Activated CD8-positive, alpha-beta memory T cell treated with anti-CD3 and anti-CD28 coated beads for 48 hours (primary cell): ENCODE measurements at places on chromosomes 13 and 19.

- DNase-seq, result no peak
These were observed 275.3 kb downstream of the TEX29 start for GRCh38 chr13:111595791-111596190.

- DNase-seq, result no peak
These were observed 69.5 kb upstream of the FNDC3A start for GRCh38 chr13:48906200-48906599.

GRCh38 chr13:46909042-46909441 is 12.2 kb upstream of the HTR2A start:
- DNase-seq, result no peak

DNA sequence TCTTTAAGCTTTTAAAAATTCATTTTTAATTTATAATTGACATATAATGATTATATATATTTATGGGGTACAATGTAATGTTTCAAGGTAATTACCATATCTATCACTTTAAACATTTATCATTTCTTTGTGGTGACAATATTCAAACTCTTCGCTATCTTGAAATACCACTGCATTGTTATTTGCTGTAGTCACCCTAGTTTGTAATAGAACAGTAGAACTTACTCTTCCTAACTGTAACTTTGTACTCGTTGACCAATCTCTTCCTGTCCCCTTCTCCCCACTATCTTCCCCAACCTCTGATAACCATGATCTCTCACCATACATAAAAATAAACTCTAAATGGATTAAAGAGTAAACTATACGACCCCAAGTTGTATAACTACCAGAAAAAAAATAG is 20.4 kb downstream of the COG6 start:
- DNase-seq, result no peak

GRCh38 chr13:94711561-94712286 is 621 bp downstream of the SOX21 start:
- DNase-seq, result no peak

DNA sequence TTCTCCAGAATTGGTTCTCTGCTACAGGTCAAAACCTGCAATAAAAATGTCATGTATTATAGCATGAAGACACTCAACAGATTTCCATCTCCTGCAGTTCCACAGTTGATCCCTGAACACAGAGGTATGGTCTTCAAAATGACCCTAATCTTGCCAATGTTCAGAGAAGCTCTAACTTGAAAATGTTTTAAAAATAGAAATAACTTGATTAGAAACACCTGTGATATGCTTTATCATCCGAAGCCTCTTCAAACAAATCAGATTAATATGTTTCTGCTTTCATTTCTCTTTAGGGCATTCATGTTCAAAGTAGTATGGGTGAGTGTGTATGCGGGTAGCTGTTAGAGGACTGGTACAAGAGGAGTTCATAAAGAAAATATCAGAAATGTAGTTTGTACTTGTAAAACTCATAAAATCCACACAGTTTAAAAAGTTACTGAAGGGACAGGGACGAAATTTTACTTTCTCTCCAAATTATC is 60.4 kb downstream of the KCNRG start:
- no peak for DNase-seq

DNA sequence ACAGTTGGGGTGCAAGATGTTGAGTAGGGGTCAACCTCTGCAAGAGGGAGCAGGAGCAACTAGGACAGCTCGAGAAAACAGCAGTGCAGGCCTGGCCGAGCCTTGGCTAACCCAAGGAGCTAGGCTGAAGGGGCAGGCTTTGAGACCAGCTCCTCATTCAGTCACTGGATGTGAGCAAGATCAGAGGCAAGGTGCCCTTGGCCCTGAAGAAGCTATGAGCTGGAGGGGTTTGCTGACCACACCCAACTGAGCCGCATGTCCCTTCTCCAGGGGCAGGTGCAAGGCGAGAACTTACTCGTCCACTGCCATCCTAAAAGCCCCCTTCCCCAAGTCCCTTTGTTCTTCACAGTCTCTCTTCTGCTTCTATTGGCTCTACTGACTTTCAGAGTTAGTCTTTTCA is 126.1 kb upstream of the UBL3 start:
- DNase-seq, result no peak

GRCh38 chr19:4909156-4909896 is at the start of gene UHRF1:
UHRF1 (plus strand) TSS chr19:4909501; CDS start chr19:4910886, 1,385 bp downstream.
- peak; percentile 69 for DNase-seq

GRCh38 chr19:38852231-38853044 is 2.7 kb upstream of the HNRNPL start:
- DNase-seq, result no peak

DNA sequence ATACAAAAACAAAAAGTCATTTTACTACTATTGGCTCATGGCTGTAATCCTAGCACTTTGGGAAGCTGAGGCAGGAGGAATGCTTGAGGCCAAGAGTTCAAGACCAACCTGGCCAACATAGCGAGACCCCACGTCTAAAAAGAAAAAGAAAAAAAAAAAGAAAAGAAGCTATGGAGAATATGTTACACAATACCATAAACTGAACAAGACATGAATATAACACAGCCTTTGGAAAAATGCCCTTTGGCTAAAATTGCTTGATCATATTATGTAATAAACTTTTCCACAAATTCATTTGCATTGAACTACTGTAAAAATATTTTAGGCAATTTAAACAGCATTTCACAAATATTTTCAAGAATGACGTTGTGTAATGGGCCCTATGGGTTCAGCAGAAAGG is 3.7 kb upstream of the ZNF415 start:
- DNase-seq, result no peak

DNA sequence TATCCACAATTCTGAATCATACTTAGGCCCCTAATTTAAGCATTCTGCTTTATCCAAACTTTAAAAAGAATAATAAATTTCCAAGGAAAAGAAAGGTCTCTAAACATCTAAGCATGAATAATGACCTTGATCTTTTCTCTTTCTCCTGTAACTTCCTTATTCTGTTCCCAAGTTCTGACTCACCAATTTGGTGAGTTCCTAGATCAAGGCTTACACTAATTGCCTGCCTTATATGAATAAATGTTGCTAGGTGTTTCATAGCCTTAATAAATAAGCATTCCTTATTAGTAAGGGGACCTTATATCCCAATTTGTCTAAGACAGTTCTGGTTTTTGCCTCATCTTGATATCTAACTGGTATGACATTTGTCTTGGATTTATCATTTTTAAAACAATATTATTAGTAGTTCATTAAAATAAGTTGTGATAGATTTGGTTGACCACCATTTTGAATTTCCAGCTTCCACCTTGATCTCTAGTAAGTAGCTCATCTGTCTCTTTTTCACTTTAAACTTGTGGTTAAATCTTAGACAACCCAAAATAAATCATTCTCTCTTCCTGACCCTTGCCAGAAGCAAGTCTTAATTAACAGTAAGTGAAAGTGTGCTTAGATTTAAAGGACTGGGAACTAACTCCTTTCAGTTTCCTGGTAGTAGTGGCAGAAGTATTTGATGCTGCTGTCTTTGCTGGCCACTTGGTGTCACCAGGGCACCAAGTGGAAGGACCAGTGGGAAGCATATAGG is 121.2 kb upstream of the MLNR start:
- no peak for DNase-seq

DNA sequence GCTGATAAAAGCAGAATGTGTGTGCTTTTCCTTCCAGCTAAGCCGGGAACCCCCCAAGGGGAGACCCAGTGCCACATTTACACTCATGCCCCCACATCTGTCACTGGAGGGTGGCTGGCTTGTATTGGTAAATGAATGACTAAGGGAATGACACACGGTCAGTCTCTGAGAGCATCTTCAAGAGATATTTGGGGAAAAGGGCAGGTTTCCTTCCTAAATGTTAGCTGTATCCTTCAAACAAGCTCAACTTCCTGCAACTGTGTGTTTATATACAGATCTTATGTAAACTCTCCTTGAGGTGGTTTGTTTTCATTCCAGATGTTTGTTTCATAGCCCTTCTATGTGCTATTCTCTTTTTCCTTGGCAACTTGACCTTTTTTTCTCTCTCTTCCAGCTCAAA is 192.6 kb downstream of the COL4A1 start:
- no peak for DNase-seq

DNA sequence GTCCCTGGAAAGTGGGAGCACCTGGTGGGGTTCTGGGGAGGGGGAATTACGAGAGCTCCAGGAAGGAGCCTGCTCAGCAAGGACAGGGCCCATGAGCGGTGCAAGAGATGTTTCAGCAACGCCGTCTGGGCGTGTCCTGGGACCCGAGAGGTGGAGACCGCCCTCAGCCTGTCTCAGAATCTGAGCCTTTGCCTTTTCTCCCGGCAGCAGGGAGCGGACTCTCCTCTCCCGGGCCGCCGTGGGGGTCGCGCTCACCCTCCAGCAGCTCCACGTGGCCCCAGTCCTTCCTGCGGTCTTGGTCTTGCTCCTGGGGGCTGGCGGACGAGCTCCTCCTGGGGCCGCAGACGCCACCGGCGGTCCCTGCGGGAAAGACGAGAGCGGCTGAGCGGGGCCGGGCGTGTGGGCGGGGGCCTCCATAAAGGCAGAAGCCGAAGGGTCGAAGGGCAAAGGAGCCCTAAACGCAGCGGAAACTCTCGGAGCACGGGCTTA is 714 bp downstream of the POLRMT start:
- peak; percentile 28 for DNase-seq

- no peak for DNase-seq
These were observed 21.8 kb upstream of the NAXD start for GRCh38 chr13:110593430-110594130.

GRCh38 chr13:52808842-52809219 is 39.6 kb downstream of the PCDH8 start:
- DNase-seq, result no peak

DNA sequence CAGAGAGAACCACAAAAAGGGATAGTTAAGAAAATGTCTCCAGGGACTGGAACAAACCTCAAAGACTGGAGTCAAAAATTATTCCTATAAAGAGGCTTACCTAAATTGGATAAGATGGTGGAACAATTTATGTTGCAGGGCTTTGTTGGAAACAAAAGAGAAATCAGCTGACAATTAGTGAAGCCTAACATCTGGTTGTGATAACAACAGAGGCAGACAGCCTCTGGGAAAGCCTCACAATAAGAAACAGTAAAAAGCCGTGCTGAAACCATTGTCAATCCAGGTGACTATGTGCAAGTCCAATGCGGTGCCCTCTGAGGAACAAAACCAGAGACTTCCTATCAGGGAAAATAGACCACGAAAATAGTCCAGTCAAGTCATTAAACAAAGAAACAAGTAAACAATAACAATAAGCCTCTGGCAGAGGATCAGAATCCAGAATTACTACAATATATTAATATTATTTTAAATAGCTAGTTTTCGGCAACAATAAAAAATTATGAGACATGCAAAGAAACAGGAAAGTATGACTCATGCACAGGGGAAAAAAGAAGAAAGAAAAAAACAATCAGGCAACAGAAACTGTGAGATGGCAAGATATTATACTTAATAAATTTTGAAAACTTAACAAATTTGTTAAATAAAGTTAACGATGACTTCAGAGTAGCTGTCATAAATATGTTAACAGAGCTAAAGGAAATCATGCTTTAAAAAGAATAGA is 99.7 kb upstream of the RXFP2 start:
- DNase-seq, result no peak

DNA sequence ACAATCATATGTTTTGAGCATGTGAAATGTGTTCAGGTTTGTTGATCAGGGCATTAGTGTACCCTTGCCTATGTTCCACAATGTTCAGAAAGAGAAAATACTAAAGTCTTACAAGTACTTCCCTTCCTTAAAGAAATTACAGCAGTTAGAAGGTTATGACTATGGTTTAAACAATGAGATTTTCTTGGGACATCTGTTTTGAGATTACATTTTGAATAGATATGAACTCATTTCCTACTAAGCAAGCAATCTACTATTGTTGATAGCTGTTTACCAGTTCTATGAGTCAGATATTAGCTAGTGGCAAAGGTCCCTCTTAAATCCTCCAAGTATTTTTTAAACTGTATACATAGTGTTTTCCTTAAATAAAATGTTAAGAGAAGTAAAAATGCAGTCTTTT is 241.3 kb downstream of the DACH1 start:
- DNase-seq, result no peak

GRCh38 chr13:110702591-110703526 is 3.1 kb downstream of the CARS2 start:
- DNase-seq, result no peak

- DNase-seq, result no peak
These were observed 25.3 kb upstream of the MED4 start for GRCh38 chr13:48120241-48120640.
